ENCODE measurements at places on chromosomes 1 and 21. TPM values are rescaled to one million over a fixed set of nuclear protein-coding genes. Genes with fewer than 3 reads are reported as not detected.

- no peak for DNase-seq
Observed at GRCh38 chr1:87888446-87888845, 559.8 kb downstream of the LMO4 start.

DNA sequence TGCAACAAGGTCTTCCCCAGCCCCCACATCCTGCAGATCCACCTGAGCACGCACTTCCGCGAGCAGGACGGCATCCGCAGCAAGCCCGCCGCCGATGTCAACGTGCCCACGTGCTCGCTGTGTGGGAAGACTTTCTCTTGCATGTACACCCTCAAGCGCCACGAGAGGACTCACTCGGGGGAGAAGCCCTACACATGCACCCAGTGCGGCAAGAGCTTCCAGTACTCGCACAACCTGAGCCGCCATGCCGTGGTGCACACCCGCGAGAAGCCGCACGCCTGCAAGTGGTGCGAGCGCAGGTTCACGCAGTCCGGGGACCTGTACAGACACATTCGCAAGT lies 3.8 kb downstream of the ZBTB18 start:
- no peak for DNase-seq

- DNase-seq, result no peak
Observed at GRCh38 chr21:46456750-46457149, 1.9 kb upstream of the DIP2A start.

DNA sequence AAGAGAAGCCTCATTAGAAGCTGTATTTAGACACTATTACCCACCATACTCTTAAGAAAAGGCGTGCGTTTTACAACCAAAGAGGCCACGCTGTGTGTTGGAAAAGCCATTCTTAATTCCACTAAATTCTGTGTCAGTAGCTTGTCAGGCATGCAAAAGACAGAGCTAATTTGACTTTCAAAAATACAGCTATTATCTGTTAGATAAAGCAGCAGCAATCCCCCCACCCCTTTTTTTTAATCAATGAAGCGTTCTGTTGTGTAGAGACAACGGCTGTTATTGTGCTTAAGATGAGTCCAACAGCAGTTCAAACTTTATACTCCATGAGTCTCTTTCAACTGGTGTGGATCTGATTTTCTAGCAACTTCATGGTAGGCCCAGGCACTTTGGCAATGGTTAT lies 43.5 kb downstream of the PLA2G4A start:
- DNase-seq, result no peak

GRCh38 chr1:177947623-177948022 lies 22.2 kb downstream of the SEC16B start:
- DNase-seq, result no peak

DNA sequence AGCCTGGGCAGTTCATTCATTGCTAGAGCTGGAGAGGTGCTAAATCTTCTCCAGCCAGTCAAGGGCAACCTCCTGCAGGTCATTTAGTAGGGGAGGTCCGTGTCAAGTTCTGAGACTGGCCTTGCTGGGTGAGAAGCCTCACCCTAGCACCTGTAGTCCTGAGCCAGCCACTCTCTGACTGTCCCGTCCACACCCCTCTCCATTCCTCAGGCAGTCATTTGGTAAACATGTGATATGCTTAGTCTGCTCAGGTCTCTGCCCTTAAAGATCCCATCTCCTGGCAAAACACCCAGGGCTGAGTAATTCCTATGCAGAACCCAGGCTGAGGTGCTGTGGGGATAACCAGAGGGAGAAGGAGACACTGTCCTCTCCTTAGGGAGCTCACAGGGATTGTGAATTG lies 13.7 kb upstream of the IGFN1 start:
- no peak for DNase-seq

DNA sequence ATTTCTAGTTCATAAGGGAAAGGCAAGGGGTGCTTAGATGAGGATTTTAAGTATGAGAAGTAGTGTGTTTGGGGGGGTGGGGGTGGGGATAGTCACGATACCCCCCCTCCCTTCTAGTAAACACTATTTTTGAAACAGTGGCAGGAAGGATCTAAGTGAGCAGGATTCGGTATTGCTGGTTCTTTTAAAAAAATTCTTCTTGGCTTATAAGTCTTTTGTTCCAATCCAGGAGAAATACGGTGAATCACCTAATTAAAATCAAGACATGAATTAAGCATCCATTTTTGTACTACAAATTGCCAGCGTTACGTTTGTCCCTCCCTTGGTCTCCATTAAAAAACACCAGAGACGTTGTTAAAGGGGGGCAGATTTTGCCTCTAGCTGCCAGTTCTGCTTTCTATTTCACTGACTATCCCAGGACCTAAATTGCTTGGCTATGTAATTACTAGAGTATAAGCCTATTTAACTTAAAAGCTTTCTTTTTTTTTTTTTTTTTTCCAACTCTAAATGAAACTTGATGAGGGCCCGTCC lies 911 bp downstream of the LMO4 start:
- DNase-seq, result no peak

DNA sequence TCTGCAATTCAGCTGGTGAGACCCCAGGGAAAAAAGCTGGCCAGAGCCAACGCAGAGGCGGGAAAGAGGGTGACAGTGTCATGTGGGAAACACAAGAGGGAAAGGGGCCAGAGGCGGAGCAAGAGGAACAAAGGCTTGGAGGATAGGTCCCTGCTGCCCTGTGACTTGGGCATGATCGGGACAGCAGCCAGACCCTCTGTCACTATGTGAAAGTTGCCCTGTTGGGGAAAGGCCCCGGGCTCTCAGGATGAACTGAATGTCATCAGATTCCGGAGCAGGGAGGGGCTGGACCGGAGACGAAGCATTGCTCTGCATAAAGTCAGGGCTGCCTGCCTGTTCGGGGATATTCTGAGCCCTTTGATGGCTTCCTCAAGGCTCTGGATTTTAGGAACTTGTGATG lies 5.7 kb upstream of the ELF3 start:
- no peak for DNase-seq

DNA sequence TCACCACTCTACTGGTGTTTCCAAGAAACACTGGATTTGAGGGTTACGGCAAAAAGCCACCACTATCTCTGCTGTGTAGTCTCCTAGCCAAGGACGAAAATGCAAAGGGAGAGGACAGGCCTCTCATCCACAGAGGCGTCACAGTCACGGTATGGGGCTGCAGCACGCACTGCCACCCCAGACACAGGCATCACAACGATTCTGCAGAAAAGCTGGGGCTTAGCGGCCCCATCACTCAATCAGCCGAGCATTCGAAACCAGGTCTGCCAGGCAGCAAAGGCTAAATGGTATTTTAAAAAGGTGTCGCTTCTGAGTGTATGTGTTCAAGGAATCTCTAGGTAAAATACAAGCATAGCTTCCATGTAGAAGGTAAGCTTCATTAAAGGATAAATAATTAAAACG lies 1.4 kb downstream of the RIPK4 start:
- DNase-seq, result no peak

DNA sequence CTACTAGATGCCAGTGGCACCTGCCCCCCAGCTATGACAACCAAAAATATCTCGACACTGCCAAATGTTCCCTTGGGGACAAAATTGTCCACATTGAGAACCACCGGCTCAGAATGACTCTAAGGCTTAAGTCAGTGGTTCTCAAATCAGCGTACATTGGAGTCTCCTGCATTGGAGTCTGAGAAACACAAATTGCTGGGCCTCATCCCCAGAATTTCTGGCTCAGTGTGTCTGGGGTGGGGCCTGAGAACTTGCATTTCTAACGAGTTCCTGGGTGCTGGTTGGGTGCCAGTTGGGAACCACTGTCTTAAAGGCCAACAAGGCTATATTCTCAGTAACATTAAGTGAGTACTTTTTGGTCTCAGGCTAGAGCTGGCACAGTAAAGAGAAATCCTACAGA lies 77.7 kb upstream of the GADD45A start:
- DNase-seq, result no peak

DNA sequence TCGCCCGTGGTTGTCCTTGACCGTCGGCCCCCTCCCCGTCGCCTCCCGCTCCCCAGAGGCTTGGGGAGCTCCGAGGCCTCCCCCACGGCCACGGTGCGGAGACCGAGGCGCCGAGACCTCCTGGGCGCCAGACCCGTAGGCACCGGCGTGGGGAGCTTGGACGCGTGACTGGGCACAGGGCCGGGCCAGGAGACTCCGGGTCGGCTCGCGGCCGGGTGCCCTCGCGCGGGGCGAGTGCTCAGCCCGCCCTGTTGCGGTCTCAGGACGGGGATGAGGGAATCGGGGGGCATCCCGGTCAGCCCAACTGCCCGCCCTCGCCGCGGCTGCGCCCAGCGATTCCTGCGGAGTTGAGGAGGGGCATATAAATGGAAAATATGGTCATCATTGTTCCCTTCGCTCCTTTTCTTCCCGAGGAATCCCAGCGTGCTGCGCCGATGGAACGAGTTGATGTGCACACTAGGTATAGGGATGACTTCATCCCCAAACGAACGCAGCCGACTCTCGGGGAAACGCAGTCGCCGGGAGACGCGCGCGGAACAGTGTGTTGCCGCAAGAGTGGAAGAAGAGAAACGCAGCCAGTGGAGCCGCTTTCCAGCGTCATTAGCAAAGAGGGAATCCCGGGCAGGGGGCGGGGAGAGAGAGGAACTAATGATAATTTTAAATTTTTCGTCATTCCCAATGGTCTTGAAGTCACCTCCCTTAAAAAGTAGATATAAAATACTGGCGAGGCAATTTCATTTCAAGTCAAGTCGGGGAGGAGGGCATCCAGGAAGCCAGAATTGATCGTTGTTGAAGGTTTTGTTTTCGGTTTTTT lies 747 bp upstream of the ENAH start:
- peak; percentile 79 for DNase-seq

DNA sequence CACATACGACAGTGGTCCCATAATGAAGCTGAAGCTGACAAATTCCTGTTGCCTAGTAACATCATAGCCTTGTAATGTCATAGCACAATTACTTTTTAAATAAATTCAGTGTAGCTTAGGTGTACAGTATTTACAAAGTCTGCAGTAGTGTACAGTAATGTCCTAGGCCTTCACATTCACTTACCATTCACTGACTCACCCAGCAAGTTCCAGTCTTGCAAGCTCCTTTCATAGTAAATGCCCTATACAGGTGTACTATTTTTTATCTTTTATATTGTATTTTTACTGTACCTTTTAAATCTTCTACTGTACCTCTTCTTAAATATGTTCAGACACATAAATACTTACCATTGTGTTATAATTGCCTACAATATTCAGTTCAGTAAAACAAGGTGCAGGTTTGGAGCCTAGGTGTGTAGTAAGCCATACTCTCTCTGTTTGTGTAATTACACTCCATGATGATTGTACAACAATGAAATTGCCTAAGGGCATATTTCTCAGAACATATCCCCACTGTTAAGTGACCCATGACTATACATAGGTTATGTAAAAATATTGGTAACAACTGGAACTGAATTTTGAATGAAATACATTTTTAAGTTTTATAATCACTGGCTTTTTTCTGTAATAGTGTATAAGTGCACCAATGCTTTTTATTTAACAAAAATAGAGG lies 33.5 kb upstream of the ADAM30 start:
- DNase-seq, result no peak

DNA sequence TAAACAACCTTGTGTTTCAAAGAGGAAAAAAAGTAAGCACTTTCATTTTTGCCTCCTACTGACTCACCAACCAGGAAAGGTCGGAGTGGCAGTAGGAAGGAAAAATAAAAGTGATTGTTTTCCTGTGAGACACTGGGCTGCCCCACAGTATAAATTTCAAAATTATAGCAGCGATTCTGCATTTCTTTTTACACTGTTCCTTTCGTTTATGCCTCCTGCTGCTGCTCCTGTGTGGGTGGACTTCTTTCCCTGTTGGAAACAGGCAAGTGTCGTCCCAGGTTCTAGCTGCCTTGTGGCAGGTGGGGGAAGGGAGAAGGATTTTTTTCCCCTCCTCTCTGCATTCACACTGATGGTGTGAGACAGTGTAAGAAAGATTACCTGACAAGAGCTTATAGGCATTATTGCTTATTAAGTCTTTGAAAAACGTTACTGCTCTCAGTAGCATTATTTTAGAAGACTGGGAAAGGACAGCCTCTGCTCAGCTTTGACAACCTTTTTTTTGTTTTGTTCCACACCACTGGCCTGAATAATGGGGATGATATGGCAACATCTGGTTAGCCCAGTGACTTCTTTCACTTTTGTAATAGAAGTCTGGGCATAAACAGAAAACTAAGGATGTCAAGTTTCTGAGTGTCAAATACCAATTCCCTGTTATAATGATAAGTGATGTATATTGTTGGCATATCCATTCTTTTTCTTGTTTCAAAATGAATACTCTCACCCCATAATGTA lies 77.9 kb downstream of the NEK7 start:
- DNase-seq, result no peak

DNA sequence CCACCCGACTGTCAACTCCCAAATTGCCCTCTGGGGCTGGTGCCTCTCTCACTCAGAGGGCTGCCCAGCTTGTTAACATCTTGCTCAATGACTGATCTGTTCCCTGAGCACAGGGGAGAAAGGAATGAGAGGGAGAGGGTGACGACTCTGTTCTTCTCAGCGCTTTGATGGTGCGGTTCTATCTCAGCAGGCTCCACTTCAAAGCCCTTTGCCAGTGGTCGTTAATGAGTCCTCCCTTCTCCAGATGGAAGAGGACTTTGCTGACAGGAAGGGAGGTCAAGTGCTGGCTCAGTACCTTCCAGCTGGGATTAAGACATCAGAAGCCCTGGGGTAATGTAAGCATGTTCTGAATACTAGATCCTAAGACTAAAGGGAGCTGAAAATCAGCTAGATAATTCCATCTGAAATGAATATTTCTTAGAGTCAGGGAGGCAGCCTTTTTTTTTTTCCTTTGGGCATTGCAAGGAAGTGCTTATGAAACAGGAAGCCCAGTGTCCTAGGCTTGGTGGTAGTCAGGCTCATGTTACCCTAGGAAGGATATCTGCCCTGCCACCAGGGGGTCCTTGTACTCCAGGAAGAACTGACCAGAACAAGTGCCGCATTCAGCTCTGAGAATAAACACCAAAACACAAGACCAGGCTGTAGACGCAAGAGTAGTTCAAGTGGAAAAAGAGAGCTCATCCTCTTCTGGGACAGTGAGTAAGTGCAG lies 4.7 kb downstream of the FMOD start:
- DNase-seq, result no peak

GRCh38 chr1:69611316-69611715 lies 43.6 kb downstream of the LRRC7 start:
- no peak for DNase-seq

- no peak for DNase-seq
Observed at GRCh38 chr1:72892461-72892860, 610.1 kb upstream of the NEGR1 start.

GRCh38 chr1:80993154-80993980 lies 807.4 kb upstream of the ADGRL2 start:
- no peak for DNase-seq

- no peak for DNase-seq
Observed at GRCh38 chr1:116353155-116353554, 19.9 kb upstream of the ATP1A1 start.

DNA sequence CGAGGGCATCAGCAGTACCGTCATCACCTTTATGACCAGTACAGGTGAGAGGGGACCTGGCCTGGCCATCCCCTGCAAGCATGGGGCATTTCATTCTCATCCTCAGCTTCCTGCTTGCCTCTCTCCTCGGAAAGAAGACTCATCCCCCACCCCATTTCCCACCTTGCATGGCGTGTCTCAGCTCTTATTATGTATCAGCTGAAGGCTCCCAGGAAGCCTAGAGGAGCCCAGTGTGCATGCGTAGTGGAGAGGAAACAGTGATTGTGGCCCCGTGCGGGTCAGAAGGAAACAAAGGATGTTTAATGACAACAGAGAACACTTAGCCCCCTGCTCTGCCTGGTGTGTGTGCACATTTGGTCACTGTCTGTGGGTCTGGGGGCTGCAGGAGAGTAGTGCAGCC lies 40.3 kb upstream of the CNTN2 start:
- DNase-seq, result no peak

RCC2 gene
- polyA plus RNA-seq, result 80.6 TPM

SYCP1 gene
- 0.21 TPM for polyA plus RNA-seq

PGBD5 gene
- 3.3 TPM for polyA plus RNA-seq

OR2T29 gene
- not detected for polyA plus RNA-seq

FCRL2 gene
- 0.12 TPM for polyA plus RNA-seq

THEM4 gene
- polyA plus RNA-seq, result 30.2 TPM

TFF2 gene
- not detected for polyA plus RNA-seq

All from right lung (tissue), 10 donors.